ENCODE measurements at places on chromosomes 2 and 18.
A peak's percentile ranks its signal among the peaks of the same experiment; 100 is the strongest.

- peak; percentile 86 for DNase-seq
Measured at GRCh38 chr18:62325806-62326645, 916 bp downstream of the TNFRSF11A start.

DNA sequence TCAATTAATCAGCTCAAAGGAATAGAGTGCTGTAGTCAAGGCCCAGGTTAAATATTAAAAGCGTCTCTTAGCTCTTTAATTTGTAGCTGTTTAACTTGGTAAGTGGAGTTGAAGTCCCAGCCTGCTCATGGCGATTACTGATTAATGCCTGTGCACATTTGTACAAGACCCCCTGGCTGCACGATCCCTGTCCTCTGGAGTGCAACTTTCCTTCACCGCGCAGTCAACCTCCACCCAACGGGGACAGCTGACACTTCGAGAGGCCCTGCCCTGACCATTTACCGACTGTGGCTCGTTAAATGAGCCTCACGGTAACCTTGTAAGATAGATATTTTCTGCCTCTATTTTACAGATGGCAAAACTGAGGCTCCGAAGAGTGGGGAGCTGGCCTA lies 5.5 kb upstream of the CYS1 start:
- DNase-seq, result no peak

DNA sequence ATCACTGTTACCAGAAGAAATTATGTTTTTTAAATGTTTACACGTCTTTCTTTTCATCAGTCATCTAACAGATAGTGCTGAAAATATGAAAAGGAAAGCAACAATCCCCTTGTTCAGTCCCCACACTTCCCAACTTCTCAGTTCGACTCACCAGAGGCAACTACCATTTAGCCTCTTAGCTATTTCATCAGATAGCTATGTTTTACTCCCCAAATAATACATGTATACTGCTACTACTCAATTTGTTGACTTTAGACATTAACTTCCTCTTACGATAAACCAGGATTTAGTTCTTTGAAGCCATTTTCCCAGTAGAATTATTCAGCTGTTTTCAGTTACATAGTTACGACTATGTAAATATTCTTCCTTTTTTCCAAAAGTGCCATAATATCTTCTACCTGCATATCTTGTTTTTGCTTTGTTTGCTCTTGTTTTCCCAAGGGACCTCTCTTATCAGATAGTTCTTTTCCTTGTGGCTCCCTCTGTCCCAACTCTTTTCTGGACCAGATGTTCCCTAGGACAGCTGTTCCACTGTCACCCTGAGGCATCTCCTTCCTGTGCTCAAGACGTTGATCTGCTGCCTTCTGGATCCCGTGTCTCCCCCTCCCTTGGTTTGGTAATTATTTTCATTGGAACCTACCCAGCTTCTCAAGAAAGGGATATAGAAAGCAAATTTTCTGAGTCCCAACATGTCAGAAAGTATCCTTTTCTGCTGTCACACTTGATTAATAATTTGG lies 289.3 kb upstream of the TANK start:
- no peak for DNase-seq

- DNase-seq, result no peak
Measured at GRCh38 chr2:204842068-204842467, 296.8 kb downstream of the PARD3B start.

- no peak for DNase-seq
Measured at GRCh38 chr18:3059272-3059671, 46.3 kb upstream of the LPIN2 start.

DNA sequence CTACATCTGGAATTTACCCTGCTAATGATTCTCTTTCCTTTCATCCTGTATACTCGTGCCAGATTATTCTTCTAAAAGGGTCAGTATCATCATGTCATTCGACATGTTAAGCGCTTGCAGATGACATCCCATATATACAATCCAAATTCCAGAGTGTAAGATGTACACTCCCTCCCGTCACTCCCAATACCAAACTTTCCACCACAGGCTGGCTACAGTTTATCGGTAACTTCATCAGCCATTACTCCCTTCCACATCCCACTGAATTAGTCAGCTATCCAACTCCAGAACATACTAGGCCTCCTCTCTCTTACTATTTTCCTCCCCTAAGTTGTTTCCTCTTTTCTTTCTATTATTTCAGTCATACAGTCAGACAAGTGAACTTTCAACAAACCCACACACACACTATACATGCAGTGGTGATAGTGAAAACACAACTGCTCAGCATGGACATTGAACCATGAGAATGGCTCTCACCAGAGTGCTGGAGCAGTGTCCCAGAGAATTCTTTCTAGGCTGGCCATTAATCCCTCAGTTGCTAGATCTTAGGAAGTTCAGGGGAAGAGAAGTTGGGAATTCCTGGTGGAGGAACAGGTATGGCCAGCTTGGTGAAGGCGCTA lies 10.6 kb upstream of the NMI start:
- DNase-seq, result no peak

- no peak for DNase-seq
Measured at GRCh38 chr2:85549826-85550225, 10.9 kb downstream of the MAT2A start.

DNA sequence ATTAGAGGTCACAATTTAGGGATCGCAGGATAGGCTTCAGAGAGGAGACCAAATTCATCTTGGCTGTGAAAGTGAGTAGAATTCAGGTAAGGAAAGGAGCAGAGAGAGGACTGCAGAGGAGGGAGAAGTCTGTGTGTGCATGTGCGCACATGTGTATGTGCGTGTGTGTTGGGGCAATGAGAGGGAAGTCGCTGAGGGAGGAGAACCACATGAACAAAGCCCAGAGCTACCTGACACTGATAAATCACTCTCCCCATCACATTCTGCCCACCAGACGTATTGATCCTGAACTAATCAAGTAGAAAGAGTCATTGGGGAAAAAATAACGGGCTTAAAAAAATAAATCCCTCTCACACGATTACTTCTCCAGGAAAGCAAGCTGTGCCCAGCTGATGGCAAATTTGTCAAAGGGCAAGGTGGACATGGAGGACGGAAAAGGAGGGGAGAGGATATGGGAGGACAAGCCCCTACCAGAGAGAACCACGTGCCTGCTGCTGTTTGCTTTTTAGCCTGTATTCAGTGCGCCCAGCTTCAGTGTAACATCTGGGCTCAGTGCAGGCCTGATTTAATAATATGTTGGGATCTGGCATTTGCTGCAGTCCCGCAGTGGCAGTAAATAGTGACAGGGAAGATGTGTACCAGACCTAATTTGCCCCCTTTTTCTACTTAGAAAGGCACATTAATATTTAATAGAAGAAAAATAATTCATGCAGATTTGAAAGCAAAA lies 307.5 kb downstream of the C1D start:
- DNase-seq, result peak; percentile 64

- peak; percentile 1 for DNase-seq
Measured at GRCh38 chr2:179671043-179671981, 190.1 kb downstream of the ZNF385B start.

GRCh38 chr2:174477759-174478158 lies 9.1 kb downstream of the GPR155 start:
- peak; percentile 88 for DNase-seq

- DNase-seq, result no peak
Measured at GRCh38 chr2:207995887-207996286, 29.4 kb downstream of the PLEKHM3 start.

GRCh38 chr2:44638649-44639048 lies 276.9 kb downstream of the CAMKMT start:
- peak; percentile 87 for DNase-seq

DNA sequence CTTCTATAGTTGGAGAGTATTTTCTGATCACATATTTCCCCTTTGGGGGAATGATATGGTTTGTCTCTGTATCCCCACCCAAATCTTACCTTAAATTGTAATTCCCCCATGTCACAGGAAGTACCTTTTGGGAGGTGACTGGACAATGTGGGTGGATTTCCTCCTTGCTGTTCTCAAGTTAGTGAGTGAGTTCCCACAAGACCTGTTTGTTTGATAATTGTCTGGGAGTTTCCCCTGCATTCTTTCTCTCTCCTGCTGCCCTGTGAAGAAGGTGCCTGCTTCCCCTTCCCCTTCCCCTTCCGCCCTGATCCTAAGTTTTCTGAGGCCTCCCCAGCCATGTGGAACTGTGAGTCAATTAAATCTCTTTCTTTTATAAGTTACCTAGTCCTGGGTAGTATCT lies 222.7 kb upstream of the SLC39A10 start:
- no peak for DNase-seq

GRCh38 chr2:170836027-170836426 lies 19.3 kb downstream of the GAD1 start:
- no peak for DNase-seq

DNA sequence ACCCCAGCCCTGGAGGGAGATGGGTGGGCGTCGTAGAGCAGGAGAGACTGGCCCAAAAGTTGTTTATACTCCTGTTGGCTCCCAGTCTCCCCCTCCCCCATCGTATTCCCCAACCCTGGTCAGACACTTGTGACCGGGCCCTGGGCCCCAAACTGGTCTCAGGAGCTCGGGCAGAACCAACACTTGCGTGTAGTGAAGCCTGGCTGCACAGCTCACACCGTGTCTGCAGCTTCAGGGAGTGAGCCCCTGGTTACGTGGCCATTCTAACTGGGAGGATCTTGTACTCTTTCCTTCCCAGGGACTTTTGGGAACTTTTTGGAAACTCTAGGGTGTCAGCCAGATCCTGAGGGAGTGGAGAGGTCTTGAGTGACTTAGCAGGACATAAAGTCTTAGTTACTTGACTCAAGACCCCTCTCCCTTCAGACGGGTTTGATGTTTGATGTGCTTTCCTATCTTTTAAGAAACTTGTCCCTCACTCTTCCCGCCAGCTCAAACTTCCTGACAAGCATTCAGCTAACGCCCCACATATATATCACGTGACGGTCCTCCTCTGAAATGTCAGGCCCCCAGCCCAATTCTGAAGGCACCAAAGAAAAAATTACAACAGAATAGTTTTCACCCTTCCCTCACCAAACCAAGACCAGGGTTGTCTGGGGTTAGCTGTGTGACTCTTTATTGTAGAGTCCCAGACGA lies 2.3 kb downstream of the PKDCC start:
- no peak for DNase-seq

- no peak for DNase-seq
Measured at GRCh38 chr18:10285283-10285640, 169.2 kb upstream of the APCDD1 start.

DNA sequence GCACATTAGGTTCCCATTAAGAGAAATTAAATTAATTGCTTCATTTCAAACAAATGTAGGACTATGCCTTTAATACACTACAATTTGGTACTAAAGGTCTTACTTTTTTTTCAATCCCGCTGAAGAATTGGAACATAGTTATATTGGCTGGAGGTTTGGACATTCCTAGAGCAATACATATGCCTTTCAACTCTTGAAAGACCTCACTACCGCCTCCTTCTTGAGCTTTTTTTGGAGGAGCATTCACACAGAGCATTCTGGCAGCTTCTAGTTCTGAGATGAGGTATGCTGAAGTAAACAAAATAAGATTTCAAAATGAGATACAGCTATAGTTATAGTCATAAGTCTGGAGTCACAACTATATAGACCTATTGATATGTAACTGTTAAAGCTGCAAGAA lies 10.9 kb downstream of the FAM98A start:
- DNase-seq, result no peak

DNA sequence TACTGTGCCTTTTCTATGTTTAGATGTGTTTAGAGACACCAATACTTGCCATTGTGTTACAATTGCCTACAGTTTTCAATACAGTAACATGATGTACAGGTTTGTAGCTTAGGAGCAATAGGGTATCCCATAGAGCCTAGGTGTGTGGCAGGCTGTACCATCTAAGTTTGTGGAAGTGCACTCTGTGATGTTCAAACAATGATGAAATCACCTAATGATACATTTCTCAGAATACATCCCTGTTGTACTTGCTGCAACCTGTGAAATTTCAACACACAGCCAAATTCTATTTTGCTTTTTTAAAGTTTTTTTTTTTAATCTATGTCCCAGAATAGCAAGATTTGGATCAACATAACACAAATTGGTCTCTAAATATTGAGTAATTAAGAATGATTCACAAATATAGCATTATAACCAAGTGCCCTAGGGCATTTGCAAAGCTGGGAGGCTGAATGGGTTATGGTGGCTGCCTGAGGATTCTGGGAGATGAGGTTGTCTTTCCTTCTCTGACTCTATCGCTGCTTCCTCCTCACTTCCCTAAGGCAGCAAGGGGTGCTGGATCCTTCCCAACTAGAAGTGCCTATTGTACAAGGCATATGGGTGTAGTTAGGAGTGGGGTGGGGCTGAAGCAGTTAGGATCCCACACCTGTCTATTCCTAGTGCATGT lies 78.3 kb downstream of the SKA1 start:
- DNase-seq, result peak; percentile 87

DNA sequence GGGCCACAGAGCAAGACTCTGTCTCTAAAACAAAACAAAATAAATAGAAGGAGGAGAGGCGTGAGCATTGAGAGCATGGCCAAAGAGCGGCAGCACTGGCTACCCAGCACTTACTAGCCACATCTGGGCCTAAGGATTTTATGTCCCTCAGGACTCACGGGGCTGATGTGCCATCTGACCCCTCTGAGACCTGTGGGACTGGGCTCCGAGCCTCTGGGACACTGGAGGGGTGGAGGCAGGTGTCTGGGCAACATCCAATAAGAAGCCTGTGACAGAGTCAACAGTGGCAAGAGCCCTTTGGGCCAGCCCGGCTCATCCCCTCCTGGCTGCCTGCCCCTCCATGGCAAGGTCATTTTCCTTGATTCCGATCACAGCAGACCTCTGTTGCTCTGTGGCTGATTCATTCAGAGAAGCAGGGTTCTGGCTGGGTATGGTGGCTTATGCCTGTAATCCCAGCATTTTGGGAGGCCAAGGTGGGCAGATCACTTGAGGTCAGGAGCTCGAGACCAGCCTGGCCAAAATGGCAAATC lies 60.7 kb downstream of the RRM2 start:
- DNase-seq, result no peak

GRCh38 chr18:79133724-79134123 lies 64.5 kb downstream of the ATP9B start:
- no peak for DNase-seq

DNA sequence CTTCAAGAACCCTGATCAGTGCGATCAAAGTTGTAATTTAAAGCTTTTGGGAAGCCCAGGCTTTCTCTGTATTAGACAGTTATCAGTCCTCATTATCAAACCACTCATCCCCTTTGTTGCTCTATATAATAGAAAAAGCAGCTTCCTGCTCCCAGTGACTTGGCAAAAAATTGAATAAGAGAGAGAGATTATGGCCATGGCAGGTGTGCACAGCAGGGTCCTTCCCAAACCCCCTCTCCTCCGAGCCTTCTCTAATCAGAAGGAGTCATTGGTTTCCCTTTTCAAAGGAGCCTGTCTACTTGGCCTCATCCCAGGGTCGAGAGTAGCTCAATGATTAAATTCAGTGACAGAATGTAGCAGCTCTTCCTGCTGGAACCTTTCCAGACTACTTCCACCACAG lies 81.5 kb downstream of the SEMA4F start:
- peak; percentile 76 for DNase-seq

DNA sequence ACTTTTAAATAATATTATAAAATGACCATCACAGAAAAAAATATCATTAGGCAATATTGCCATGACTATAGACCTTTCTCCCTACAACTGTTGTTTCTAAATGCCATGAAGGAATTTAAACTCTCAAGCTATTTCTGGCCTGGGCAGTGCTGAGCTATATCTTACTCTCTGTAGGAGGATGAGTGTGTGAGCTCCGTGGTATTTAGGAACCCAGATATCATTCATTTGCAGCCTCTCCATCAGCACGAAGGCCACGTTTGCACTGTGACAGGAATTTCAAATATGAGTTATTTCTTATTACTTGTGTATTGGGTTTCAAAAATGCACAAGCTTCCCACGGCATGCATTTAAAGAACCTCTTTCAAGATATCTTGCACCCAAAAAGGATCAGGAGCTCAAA lies 35.0 kb upstream of the SOX11 start:
- DNase-seq, result no peak

- DNase-seq, result no peak
Measured at GRCh38 chr18:32553174-32553573, 82.5 kb upstream of the GAREM1 start.
